A549 treated with AZD2906 at 1 μM for 4 hours (cell line): ENCODE measurements at places on chromosomes 2 and 18. TPM values are rescaled to one million over a fixed set of nuclear protein-coding genes. Genes with fewer than 3 reads are reported as not detected.

Gene EFHD1
- total RNA-seq = 3.5 to 5.3 TPM (median 4.2 TPM) in 5 replicates

Gene TXNDC2
- total RNA-seq = 0.06 to 0.41 TPM (median 0.08 TPM) in 5 replicates

Gene SUMO1
- total RNA-seq = 133 to 171 TPM (median 139 TPM) in 5 replicates

Gene FHOD3
- total RNA-seq = 2.2 to 2.9 TPM (median 2.3 TPM) in 5 replicates

Gene LIPG
- total RNA-seq = 0.13 to 0.55 TPM (median 0.17 TPM) in 5 replicates

Gene POTEC
- not detected in 5 replicates for total RNA-seq

Gene NPAS2
- total RNA-seq = 65.9 to 86.8 TPM (median 81.3 TPM) in 5 replicates

Gene VIT
- not detected in 5 replicates for total RNA-seq

Gene TBR1
- 0.01 to 0.20 TPM (median 0.06 TPM) in 4 of 5 replicates, not detected in the other for total RNA-seq

Gene CNTNAP5
- total RNA-seq = not detected in 5 replicates

Gene REG3G
- total RNA-seq = not detected in 5 replicates

Gene CACNB4
- 0.04 to 0.14 TPM (median 0.10 TPM) in 5 replicates for total RNA-seq

Gene CRYBA2
- total RNA-seq = 0.10 to 0.25 TPM in 2 of 5 replicates, not detected in the others

Gene MAIP1
- 33.5 to 42.0 TPM (median 38.4 TPM) in 5 replicates for total RNA-seq

Gene NEU2
- not detected in 5 replicates for total RNA-seq

Gene CIB4
- total RNA-seq = 0.17 to 0.19 TPM in 2 of 5 replicates, not detected in the others

Gene UGT1A3
- total RNA-seq = 0.05 to 0.09 TPM (median 0.07 TPM) in 4 of 5 replicates, not detected in the other
